B cell (primary cell): ENCODE measurements at places on chromosomes 16 and 17. TPM values are rescaled to one million over a fixed set of nuclear protein-coding genes. Genes with fewer than 3 reads are reported as not detected.

GRCh38 chr17:68301438-68301959, 10.2 kb downstream of the ARSG start:
- no peaks in the 10 kb centered on the region for H3K36me3 ChIP-seq
- no peak overlapping the region for H3K27ac ChIP-seq
- DNase-seq, result no peak
- H3K27me3 ChIP-seq, result no peaks in the 10 kb centered on the region
- H3K4me1 ChIP-seq, result no peaks in the 10 kb centered on the region
- H3K4me3 ChIP-seq, result no peak overlapping the region

TBC1D28 gene
- total RNA-seq, result not detected in 2 replicates

- H3K4me3 ChIP-seq, result no peak overlapping the region
- no peak for DNase-seq
- H3K36me3 ChIP-seq, result no peaks in the 10 kb centered on the region
- H3K27ac ChIP-seq, result no peak overlapping the region
Measured at GRCh38 chr17:40064971-40065768, 2.4 kb downstream of the THRA start.

DNA sequence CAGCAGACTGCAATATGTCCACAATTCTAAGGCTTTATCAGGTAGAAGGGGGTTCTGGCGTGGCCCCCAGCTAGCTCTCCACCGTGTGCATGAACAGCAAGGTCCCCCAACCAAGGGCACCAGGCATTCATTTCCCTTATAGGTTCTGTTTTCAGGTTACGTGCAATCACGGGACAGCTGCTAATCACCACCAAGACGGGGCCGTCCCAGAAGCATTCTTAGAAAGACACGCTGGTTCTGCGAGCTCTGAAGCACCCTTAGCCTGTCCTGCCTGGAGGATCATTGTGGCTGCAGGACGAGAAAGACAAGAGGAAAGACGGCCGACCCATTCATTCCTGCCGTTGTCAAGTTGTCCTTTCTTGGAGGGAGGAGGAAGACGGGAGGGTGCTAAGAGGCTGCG, 302.9 kb downstream of the SOX9 start:
- peaks cover 32% of the 10 kb centered on the region for H3K4me1 ChIP-seq
- no peaks in the 10 kb centered on the region for H3K27me3 ChIP-seq
- H3K27ac ChIP-seq, result no peak overlapping the region
- DNase-seq, result no peak
- no peaks in the 10 kb centered on the region for H3K36me3 ChIP-seq

DNA sequence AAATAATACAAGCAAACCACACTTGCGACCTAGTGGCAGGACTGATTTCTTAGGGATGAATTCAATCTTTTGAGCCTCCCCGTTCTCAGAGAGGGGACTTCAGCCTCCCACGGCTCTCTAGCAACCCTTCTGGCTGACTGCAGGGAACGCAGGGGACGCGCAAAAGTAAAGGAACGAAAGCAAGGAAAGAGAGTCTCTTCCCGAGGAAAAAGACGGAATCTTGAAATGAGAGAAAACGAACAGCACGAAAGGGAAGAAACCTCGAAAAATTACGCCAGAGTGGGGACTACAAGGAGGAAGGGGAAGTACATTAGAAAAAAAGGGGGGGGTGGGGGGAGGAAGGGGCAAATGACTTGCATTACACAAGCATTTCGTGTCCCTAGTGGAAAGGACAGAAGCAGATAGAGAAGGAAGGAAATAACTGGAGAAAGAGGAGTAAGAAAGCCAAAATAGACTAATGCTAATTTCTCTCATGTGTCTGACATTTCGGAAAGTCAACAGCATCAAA, 1.2 kb downstream of the GRB2 start:
- peaks cover 56% of the 10 kb centered on the region for H3K4me1 ChIP-seq
- H3K27ac ChIP-seq, result peak overlapping the region; percentile 92
- H3K27me3 ChIP-seq, result no peaks in the 10 kb centered on the region
- peak; percentile 84 for DNase-seq
- peak overlapping the region; percentile 99 for H3K4me3 ChIP-seq

GRCh38 chr16:58000706-58001676, at the start of gene USB1:
USB1 (plus strand) TSS chr16:58001407; CDS start chr16:58001484, 77 bp downstream.
- peaks cover 26% of the 10 kb centered on the region for H3K4me1 ChIP-seq
- H3K27me3 ChIP-seq, result no peaks in the 10 kb centered on the region
- H3K36me3 ChIP-seq, result peaks cover 23% of the 10 kb centered on the region
- peak; percentile 93 for DNase-seq

PRPSAP2 gene
- 58.8 and 58.9 TPM in 2 replicates for total RNA-seq

SPIRE2 gene
- total RNA-seq, result 2.0 and 2.7 TPM in 2 replicates

GRCh38 chr16:3148256-3149192, 13.7 kb downstream of the ZNF213 start:
- H3K4me3 ChIP-seq, result no peak overlapping the region
- peaks cover 37% of the 10 kb centered on the region for H3K4me1 ChIP-seq
- H3K36me3 ChIP-seq, result no peaks in the 10 kb centered on the region
- no peak for DNase-seq
- no peak overlapping the region for H3K27ac ChIP-seq

CSH2 gene
- total RNA-seq, result not detected in 2 replicates

- no peaks in the 10 kb centered on the region for H3K27me3 ChIP-seq
- peaks cover 55% of the 10 kb centered on the region for H3K4me1 ChIP-seq
- H3K4me3 ChIP-seq, result peak overlapping the region; percentile 80
- H3K27ac ChIP-seq, result no peak overlapping the region
- peaks cover 6% of the 10 kb centered on the region for H3K36me3 ChIP-seq
Measured at GRCh38 chr16:81447383-81448101, 2.9 kb downstream of the CMIP start.
